Chondrocyte (in vitro differentiated cells): ENCODE measurements at places on chromosomes 1 and 21. TPM values are rescaled to one million over a fixed set of nuclear protein-coding genes. Genes with fewer than 3 reads are reported as not detected.

DNA sequence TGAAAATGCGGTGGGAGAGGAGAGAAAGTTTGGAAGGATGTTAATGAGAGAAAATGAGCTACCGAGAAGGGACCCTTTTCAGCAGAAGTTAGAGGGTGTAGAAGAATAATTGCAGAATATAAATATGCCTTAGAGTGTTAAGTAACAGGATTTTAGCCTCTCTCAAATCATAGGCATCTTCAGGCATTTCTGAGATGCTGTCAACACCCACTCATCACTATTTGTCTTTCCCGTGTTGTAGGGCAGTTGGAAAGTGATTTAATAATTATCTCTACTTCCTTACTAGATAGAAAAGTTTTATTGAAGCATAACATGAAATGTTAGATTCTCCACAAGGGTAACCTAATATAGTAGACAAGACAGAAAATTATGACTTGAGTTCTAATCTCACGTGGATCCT is 96.4 kb upstream of the RGS4 start:
- H3K36me3 ChIP-seq, result no peaks in the 10 kb centered on the region
- no peak for DNase-seq
- H3K27ac ChIP-seq, result no peak overlapping the region

MEX3A gene
- 11.7 to 12.7 TPM (median 12.0 TPM) in 3 replicates for total RNA-seq

DNA sequence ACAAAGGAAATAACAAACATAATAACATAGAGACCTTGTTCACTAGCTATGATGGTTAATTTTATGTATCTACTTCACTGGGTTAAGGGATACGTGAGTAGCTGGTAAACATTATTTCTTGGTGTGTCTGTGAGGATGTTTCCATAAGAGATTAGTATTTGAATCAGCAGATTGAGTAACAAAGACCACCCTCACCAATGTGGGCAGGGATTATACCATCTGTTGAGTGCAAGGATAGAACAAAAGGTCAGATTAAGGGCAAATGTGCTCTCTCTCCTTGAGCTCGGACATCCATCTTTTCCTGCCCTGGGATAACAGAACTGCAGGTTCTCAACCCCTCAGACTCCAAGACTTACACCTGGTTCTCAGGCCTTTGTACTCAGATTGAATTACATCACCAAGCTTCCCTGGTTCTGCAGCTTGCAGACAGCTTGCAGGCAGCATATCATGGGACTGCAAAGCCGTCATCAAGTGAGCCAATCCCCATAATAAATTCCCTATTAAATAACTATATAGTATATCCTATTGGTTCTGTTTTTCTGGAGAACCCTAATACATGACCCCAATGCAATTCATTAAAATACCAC is 9.2 kb downstream of the SPATA6 start:
- H3K27me3 ChIP-seq, result no peaks in the 10 kb centered on the region
- no peak overlapping the region for H3K4me3 ChIP-seq
- H3K36me3 ChIP-seq, result no peaks in the 10 kb centered on the region
- no peak overlapping the region for H3K27ac ChIP-seq
- DNase-seq, result no peak

DNA sequence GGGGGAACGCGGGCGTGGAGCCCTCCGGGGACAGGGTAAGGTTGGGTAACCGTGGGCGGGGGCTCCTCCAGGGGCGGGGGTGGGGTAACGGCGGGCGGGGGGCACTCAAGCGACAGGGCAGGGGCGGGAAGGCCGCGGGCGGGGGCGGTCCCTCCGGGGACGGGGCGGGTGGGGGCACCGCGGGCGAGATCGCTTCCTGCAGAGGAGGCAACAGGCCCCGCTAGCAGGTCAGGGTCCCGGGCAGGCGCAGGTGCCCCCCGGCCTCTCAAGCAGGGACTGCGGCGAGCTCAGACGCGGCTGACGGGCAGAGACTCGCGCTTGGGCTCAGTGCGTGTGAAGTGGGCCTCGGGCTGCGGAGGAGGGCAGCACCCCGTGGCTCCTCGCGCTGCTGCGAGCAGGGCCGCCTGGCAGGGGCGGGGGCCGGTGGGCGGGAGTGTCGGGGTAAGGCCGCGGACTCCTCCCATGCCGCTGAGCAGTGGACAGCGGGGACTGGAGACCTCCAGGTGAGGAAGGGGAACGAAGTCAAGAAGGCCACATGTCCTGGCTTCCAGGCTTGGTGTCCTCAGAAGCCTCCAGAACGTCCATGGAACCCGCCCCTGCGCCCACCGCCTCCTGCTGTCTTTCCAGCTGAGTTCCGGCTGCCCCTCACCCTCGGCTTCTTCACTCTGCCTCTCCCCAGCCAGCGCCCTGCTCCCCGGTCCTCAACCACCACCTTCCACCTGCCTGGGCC is 627 bp upstream of the GNB1 start:
- H3K27ac ChIP-seq, result peak overlapping the region; percentile 86
- peak; percentile 93 for DNase-seq
- no peaks in the 10 kb centered on the region for H3K36me3 ChIP-seq

DNA sequence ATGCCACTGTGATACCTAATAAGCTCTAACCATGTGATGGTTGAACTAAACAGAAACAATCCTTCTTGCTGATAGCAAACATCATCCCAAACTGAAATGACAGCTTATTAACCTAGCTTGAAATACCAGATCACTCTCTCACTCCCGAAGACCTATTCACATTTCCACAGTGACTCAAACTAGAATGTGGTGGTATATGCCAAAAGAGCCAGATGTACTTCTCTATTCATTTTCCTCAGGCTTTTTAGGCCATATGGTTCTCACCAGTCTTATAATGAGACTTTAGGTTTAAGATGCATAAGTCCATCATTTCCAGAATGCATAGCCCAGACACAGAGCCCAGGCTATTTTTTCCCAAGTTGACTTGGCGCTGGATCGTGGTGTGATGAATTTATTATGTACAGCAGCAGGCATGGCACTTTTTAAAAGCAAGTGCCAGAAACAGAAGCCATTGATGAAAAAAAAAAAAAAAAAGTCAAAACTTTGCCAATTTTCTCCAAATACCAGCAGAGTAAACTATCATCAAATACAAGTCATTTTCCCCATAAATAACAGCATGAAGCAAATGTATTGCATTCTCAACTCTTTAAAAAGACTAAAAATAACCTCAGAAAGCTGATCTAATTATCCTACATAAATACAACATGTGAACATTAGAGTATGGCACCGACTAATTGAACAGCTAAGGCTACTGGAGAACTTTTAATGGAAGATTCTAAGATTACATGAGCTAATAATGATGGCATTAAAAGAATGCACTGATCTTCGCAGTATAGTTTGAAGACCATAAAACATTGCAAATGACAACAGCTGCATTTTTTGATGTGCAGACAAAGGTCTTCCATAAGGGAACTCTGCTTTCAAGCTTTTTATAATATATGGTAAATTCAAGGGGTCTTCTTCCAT is 365.4 kb downstream of the LRRIQ3 start:
- no peak overlapping the region for H3K4me3 ChIP-seq
- no peaks in the 10 kb centered on the region for H3K36me3 ChIP-seq
- no peak for DNase-seq
- H3K4me1 ChIP-seq, result no peaks in the 10 kb centered on the region
- H3K27ac ChIP-seq, result no peak overlapping the region

GRCh38 chr1:101131239-101131843 is 105.5 kb upstream of the S1PR1 start:
- H3K36me3 ChIP-seq, result no peaks in the 10 kb centered on the region
- no peak overlapping the region for H3K4me3 ChIP-seq
- no peak overlapping the region for H3K27ac ChIP-seq
- peaks cover 6% of the 10 kb centered on the region for H3K4me1 ChIP-seq
- DNase-seq, result no peak
- peaks cover 19% of the 10 kb centered on the region for H3K27me3 ChIP-seq

RFX5 gene
- 30.0 to 64.7 TPM (median 31.8 TPM) in 3 replicates for total RNA-seq

GRCh38 chr1:57195436-57195941 is 228.4 kb downstream of the DAB1 start:
- peaks cover 10% of the 10 kb centered on the region for H3K27me3 ChIP-seq
- H3K36me3 ChIP-seq, result no peaks in the 10 kb centered on the region
- no peak overlapping the region for H3K27ac ChIP-seq
- H3K4me1 ChIP-seq, result no peaks in the 10 kb centered on the region
- no peak overlapping the region for H3K4me3 ChIP-seq
- no peak for DNase-seq
